Spleen (tissue), 13 donors: ENCODE measurements at places on chromosomes 7 and 10. TPM values are rescaled to one million over a fixed set of nuclear protein-coding genes. Genes with fewer than 3 reads are reported as not detected.

- no peak overlapping the region for H3K27ac ChIP-seq
- H3K4me3 ChIP-seq = no peak overlapping the region
- no peaks in the 10 kb centered on the region for H3K4me1 ChIP-seq
- H3K27me3 ChIP-seq = no peaks in the 10 kb centered on the region
- no peaks in the 10 kb centered on the region for H3K36me3 ChIP-seq
Measured at GRCh38 chr10:77431980-77432797, 205.4 kb downstream of the KCNMA1 start.

- H3K27ac ChIP-seq = no peak overlapping the region
- H3K4me3 ChIP-seq = no peak overlapping the region
- DNase-seq = no peak
- no peaks in the 10 kb centered on the region for H3K4me1 ChIP-seq
- no peaks in the 10 kb centered on the region for H3K27me3 ChIP-seq
Measured at GRCh38 chr7:91462316-91462715, 198.1 kb downstream of the FZD1 start.

DNA sequence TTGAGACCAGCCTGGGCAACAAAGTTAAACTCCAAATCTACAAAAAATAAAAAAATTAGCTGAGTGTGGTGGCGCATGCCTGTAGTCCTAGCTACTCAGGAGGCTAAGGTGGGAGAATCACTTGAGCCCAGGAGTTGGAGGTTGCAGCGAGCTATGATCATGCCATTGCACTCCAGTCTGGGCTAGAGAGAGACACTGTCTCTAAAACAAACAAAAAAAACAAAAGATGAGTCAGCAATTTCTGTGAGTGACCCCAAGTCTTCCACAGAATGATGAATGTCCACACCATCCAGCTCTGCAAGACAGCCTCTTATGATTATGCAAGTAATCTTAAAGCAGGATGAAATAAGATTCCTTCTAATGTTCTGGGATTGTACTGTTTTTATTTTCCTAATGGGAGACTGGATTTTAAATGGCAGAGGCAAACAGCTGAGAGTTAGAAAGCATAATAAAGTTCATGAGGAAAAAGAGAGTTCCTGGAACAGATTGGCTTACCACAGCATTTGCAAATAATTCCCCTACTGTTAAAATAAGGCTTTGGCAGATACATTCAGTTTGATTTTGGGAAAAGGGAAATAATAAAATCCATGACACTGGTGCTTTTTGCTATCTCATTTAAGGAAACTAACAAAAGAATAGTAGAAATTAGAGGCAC, 18.9 kb upstream of the PRKAR2B start:
- no peak overlapping the region for H3K4me3 ChIP-seq
- H3K36me3 ChIP-seq = no peaks in the 10 kb centered on the region
- no peak for DNase-seq
- no peaks in the 10 kb centered on the region for H3K27me3 ChIP-seq
- peaks cover 22% of the 10 kb centered on the region for H3K4me1 ChIP-seq
- no peak overlapping the region for H3K27ac ChIP-seq

DNA sequence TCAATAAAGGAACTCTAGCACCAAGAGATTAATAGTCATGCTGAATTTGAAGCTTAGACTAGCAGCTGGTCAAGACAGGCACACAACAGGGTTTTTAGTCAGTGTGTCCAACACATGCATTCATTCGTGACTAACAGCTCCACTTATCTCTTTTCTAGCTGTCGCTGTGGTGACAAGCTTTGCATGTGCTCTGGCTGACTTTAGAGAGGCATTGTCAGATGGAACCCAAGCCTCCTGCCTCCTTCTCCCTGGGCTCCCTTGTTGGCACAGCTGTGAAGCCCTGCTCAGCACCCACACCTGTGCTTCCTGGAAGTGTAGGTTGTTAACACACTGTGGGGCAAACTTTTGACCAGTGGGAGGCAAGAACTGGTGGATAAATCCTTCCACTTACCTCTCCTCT, 9.8 kb upstream of the AGK start:
- H3K27me3 ChIP-seq = no peaks in the 10 kb centered on the region
- no peak overlapping the region for H3K27ac ChIP-seq
- H3K4me3 ChIP-seq = no peak overlapping the region
- H3K36me3 ChIP-seq = no peaks in the 10 kb centered on the region
- H3K4me1 ChIP-seq = no peaks in the 10 kb centered on the region

Gene TMEM140
- 57.0 TPM for total RNA-seq

DNA sequence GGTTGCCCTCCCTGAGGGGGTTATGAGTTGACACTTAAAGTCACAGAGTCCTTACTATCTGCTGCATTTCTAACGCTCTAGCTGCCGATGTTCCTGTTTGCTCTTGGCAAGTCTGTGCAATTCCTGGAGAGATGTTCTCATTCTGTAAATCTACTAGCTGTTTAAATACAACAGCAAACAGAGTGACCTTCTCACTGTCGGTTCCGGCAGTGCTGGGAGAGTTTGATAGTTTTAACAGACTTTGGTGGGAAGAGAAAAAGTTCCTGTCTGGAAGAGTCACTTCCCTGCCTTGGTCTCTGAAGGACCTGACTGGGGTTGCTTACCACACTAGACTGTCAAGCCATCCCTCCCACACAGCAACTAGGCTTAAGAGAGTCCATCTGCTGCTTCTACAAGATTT, 63.3 kb upstream of the ELMO1 start:
- H3K36me3 ChIP-seq = no peaks in the 10 kb centered on the region
- no peaks in the 10 kb centered on the region for H3K27me3 ChIP-seq
- no peak for DNase-seq
- H3K4me1 ChIP-seq = peaks cover 24% of the 10 kb centered on the region

DNA sequence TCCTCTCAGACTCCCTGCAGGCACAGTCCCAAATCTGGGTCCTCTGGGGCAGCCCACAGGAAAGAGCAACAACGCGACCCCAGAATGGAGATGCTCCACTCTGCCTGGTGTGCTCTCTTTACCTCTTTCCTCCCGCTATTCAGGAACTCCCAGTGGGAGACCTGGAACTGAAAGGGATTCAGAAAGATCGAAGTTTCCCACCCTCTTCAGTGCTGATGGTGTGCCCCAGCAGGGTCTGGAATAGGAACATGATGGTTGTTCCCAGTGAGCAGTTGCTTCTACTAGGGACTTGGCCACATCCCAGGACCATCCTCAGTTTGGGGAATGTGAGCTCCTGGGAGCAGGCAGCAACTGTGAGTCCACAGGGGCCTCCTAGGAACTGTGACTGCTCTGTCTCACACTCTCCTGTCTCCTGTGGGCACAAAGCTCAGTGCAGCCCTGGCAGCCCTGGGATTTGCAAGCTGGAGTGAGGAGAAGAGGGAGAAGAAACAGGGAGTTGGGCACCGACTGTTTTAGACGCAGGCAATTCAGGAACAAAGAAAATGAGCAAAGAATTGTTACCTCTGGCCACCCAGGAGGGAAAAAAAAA, 17.9 kb downstream of the OR6V1 start:
- no peak for DNase-seq
- no peak overlapping the region for H3K27ac ChIP-seq
- H3K4me3 ChIP-seq = no peak overlapping the region
- no peaks in the 10 kb centered on the region for H3K36me3 ChIP-seq
- no peaks in the 10 kb centered on the region for H3K27me3 ChIP-seq

GRCh38 chr7:15688279-15688626, 1.8 kb upstream of the MEOX2 start:
- H3K36me3 ChIP-seq = no peaks in the 10 kb centered on the region
- DNase-seq = no peak
- peaks cover 60% of the 10 kb centered on the region for H3K27me3 ChIP-seq
- H3K4me1 ChIP-seq = peaks cover 20% of the 10 kb centered on the region
- H3K4me3 ChIP-seq = no peak overlapping the region

Gene HIBADH
- total RNA-seq = 31.0 TPM

GRCh38 chr10:73060738-73061635, 35.7 kb downstream of the P4HA1 start:
- no peak overlapping the region for H3K27ac ChIP-seq
- DNase-seq = no peak
- H3K4me3 ChIP-seq = no peak overlapping the region
- H3K27me3 ChIP-seq = no peaks in the 10 kb centered on the region
- H3K4me1 ChIP-seq = no peaks in the 10 kb centered on the region

DNA sequence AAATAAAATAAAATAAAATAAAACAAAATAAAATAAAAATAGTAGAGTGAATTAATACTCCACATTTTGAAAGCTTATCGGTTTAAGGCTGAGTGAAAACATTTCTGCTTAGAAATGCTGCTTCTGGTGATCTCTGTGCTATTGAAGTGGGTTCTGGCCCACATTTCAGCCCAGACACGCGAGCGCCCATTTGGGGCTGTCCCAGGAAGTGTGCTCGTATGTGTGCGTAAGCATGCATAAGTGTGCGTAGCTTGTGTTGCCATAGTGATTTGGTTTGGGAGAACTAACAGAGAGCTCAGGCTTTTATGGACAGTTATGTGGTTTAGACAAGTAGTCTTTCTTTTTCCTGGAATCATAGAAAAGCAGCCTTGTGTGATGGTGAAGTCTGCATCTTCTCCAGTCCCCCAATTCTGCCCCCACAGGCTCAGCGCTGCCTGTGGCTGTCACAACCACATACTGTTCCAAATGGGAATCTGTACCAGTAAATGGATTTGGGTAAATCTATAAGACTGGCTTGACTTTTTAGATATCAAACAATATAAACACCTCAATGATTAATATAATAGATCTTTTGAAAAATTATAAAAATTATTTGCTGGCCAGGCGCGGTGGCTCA, 29.8 kb upstream of the PURB start:
- no peaks in the 10 kb centered on the region for H3K27me3 ChIP-seq
- no peak overlapping the region for H3K27ac ChIP-seq
- H3K4me3 ChIP-seq = no peak overlapping the region
- H3K36me3 ChIP-seq = no peaks in the 10 kb centered on the region

DNA sequence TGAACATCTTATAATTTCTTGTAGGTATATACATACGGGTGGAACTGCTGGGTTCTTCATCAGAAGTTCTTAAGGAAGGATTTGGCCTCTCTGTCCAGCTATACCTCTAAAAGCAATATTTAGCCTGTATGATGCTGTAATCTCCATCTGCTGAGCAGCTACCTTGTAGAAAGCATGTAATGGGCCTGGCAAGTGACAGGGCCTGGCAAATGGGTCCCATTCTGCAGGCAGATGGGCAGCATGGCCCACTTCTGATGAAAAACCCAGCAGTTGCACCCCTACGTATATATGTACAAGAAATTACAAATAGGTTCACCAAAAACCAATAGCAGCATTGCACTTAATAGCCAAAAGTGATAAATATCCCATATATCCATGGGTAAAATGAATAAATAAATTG, 9.0 kb downstream of the PLPP4 start:
- H3K4me1 ChIP-seq = no peaks in the 10 kb centered on the region
- no peak overlapping the region for H3K4me3 ChIP-seq
- no peak for DNase-seq
- no peaks in the 10 kb centered on the region for H3K27me3 ChIP-seq
- H3K36me3 ChIP-seq = no peaks in the 10 kb centered on the region
- H3K27ac ChIP-seq = no peak overlapping the region

- H3K27me3 ChIP-seq = no peaks in the 10 kb centered on the region
- no peaks in the 10 kb centered on the region for H3K36me3 ChIP-seq
- DNase-seq = peak; percentile 90
- peak within 1 kb of the TSS; percentile 71 for H3K4me3 ChIP-seq
Measured at GRCh38 chr7:101817471-101818286, at the start of gene CUX1. Gene CUX1, plus strand, starts transcription at chr7:101817626. Its CDS starts 14 bp downstream, at chr7:101817640.

Gene RABGEF1
- total RNA-seq = 27.3 TPM

DNA sequence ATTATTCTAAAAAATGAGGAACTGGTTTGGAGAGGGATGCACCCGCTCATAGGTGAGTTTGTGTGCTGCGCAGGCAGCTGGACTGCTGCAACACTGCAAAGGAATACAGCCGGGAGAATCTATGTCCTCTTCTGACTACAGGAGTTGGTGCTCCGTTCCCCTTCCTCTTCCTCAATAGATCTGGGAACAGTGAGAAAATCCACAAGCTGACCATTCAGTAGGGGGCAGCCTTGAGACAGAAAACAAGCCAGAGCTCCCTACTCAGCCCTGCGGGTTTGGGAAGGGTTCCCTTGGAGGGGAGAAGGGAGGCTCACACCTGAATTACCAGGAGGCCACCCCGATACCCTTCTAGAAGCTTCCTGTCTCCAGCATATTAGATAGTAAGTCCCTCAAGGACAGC, 87.3 kb upstream of the FOXI2 start:
- H3K36me3 ChIP-seq = no peaks in the 10 kb centered on the region
- no peaks in the 10 kb centered on the region for H3K27me3 ChIP-seq
- no peak for DNase-seq
- no peak overlapping the region for H3K27ac ChIP-seq
- H3K4me1 ChIP-seq = no peaks in the 10 kb centered on the region

DNA sequence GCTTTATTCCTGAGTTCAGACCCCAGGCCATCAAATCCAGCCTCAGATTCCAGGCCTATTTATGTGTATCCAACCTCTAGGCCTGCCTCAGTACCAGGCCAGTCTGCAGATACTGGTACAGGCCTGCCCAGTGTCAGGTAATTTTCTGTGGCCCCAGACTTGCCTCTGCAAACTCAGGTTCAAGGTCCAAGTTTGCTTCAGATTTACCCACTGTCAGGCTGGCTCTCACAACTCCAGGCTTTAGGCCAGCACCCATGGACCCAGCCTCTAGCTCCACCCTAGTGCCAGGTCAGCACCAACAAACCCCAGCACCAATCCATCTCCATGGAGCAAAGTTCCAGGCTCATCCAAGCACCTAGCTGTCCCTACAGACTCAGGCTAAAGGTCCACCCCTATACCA, 169.7 kb downstream of the ITGB1 start:
- DNase-seq = no peak
- no peak overlapping the region for H3K27ac ChIP-seq
- H3K4me3 ChIP-seq = no peak overlapping the region
- H3K36me3 ChIP-seq = no peaks in the 10 kb centered on the region
- H3K27me3 ChIP-seq = no peaks in the 10 kb centered on the region
- H3K4me1 ChIP-seq = no peaks in the 10 kb centered on the region

DNA sequence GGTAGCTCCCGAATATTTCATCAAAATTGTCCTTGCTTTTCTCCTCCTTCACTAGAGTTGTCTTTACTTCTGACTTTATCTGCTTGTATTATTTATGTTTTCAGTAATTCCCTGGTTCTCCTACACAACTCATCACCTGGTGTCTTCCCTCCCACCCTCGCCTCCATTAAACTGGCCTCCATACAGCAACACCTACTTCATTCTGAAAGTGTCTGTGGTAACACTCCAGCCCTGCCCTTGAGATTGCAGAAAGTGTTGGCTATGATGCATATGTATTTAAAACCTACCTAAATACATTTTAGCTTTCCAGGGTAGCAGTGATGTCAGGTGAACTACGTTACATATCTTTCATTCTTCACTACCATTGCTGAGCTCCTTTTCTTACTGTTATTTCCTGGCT, 833.3 kb upstream of the LRRN3 start:
- no peaks in the 10 kb centered on the region for H3K36me3 ChIP-seq
- no peak for DNase-seq
- H3K27ac ChIP-seq = no peak overlapping the region
- H3K4me1 ChIP-seq = no peaks in the 10 kb centered on the region

Gene AKR1D1
- not detected for total RNA-seq

Gene CYP2C19
- total RNA-seq = not detected

Gene CALD1
- 328 TPM for total RNA-seq

DNA sequence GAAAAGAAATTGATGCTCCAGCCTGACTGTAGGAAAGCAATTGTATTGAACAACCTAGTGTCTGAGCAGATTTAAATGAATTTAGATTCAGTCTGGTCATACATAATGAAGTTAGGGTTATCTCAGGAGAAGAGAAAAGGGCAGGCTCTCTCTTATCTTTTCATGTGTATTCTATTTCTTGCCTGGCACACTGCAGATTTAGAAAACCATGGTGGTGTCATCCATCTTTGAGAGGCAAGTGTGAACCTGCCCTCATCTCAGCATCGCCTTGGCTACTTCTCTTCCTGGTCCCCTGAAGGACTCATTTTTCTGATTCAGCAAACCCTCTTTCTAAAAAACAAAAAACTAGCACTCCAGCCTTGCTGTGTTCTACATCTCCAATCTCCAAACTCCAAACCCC, 137.7 kb downstream of the LRRC4 start:
- H3K36me3 ChIP-seq = peaks cover 6% of the 10 kb centered on the region
- no peaks in the 10 kb centered on the region for H3K27me3 ChIP-seq
- no peak overlapping the region for H3K4me3 ChIP-seq
- no peak for DNase-seq
- H3K27ac ChIP-seq = no peak overlapping the region
